Stimulated activated CD4-positive, alpha-beta T cell treated with anti-CD3 and anti-CD28 coated beads, Interleukin-1b, Interleukin-23, amount 100 ng/mL, for 1 hour (primary cell): ENCODE measurements at places on chromosomes 5 and 9.

DNA sequence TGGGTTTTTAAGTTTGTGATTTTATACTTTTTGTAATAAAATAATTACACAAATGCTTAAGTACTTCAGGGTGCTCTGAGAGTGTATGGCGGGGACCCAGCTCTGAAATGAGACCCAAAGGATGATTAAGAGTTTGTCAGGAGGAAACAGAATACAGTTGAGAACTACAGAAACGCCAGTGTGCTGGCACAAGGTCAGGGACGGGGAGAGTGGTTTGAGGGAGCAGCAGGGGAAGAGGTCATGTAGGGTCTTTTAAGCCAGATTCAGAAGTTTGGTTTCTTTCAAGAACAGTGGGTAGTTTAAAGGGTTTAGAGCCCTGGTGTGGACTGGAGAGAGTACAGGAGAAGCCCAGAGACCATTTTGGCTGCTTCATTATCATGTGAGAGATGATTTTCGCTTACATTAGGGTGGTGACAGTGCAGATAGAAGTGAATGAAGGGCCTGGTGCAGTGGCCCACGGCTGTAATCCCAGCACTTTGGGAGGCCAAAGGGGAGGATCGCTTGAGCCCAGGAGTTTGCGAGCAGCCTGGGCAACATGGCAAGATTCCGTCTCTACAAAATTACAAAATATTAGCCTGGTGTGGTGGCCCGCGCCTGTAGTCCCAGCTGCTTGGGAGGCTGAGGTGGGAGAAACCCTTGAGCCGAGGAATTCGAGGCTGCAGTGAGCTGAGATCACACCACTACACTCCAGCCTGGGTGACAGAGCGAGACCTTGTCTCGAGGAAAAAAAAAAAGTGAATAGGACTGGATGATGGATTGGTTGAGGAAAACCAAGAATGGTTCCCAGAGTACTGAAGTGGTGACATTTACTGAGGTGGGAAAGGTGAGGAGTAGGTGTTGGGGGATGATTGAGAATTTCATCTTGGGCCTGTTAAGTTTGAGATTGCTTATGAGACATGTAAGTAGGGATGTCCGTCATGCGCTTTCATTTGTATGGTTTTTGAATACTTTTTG is 1.4 kb upstream of the ETF1 start:
- DNase-seq: no peak

DNA sequence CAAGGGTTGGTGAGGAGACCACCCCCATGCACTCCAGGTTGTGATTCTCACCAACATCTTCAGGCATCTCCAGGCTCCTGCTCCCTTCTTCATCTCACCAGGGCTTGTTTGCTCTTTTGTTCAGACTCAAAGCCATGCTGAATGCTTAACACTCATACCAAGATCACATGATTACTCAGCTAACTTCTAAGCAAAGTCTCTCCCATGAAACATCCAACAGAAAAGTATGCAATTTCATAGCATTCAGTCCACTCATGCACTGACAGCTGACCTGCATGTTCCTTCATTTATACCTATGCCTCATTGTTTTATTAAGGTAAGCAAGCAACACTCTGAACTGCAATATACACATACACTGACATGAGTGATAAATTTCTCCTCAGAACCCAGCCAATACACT is 69.0 kb downstream of the SHC3 start:
- no peak for DNase-seq

GRCh38 chr5:138874771-138875551 is at the start of gene LRRTM2:
LRRTM2 (minus strand) TSS chr5:138875335; CDS start chr5:138874911, 424 bp downstream.
- no peak for DNase-seq

DNA sequence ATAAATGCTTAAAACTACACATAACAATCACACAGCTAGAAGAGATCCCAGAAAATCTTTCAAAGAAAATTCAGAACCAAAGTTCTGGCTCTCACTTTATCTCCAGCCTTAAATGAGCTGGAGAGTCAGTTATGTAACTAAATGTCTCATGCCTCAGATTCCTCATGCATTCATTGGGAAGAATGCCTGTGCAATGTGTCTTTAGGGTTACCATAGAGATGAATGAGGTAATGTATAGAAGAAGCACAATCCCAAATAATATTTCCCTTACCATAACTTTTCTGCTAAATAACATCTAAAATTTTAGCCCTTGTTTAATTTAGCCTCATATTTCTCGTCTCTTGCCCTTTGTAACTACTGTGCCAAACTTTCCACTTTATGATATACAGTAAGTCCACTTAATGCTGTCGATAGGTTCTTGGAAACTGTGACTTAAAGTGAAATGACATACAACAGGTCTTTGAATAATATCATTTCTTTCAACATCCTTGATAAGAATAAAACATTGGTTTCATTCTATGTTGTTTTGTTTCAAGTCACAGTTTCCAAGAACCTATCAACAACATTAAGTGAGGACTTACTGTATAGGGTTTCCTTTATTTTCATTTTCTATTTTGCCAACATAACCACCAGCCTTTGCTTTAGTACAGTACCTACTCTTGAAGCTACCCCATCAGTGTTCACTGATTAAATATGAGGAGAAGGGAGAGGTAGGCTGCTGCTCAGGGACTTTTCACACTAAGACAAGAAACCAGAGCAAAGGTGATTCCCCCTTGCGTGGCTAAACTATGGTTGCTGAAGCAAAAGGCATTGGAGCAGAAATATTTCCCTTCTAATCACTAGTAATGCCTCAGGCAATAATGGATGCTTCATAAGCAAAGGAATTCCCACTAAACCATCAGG is 295.7 kb upstream of the PTGER4 start:
- no peak for DNase-seq

- DNase-seq: no peak
Observed at GRCh38 chr9:74309654-74310053, 187.5 kb upstream of the RORB start.

GRCh38 chr5:82365744-82366228 is 87.6 kb upstream of the RPS23 start:
- DNase-seq: no peak

GRCh38 chr5:32520972-32521371 is 64.4 kb upstream of the SUB1 start:
- no peak for DNase-seq

DNA sequence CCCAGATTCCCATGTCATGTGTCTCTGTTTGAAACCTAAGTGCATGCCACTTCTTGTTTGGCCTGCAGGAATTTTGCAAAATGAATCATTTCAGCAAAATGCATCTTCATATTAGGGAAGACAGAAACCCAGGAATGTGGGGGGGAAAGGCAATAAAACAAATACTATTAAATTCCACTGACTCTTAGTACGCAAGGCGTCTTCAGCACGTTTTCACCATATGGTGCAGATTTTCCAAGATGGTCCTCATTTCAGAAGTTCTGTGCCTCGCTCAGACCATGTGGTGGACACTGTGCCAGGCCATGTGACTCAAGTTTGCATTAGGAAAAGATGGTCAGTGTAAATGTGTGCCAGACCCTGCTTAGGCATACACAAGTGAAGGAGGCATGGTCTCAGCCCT is 184.0 kb downstream of the ACTL7B start:
- no peak for DNase-seq

- DNase-seq: no peak
Observed at GRCh38 chr9:105984714-105985113, 290.4 kb downstream of the TMEM38B start.

DNA sequence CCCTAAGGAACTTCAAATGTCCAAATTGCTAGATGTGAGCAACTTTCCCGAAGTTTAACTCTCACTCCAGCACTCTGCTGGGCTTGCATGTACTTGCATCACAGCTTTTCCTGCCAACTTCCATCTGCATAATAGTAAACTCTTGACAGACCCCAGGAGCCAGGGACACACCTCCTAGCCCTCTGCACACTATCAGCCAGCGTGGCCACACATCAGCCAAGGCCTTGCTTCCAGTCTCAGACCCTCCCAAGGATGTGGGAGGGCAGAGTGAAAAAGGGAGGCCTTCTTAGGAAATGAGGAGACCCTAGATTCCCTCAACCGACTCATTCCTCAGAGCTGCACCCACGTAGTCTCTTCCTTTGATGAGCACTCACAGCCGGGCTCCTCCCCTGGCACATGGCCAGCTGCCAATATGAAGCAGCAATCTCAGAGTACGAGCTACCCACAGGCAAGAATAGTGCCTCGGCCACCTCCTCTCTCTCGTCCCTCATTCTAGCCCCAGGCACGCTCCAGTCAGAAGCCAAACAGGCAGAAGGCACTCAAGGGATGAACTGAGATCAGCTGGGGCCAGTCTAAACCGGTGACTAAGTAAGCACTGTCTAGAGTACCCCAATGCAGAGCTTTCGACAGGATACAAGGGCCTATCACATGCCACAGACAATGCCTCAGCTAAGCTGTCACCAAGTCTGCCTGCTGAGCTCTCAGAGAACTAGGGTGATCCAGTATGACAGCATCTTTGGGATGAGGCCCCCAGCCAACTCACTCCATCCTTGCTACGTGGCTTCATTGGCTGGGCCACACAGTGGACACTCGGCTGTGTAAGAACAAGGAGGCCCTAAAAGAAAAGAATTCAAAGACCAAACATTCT is 2.3 kb downstream of the P4HA2 start:
- no peak for DNase-seq

DNA sequence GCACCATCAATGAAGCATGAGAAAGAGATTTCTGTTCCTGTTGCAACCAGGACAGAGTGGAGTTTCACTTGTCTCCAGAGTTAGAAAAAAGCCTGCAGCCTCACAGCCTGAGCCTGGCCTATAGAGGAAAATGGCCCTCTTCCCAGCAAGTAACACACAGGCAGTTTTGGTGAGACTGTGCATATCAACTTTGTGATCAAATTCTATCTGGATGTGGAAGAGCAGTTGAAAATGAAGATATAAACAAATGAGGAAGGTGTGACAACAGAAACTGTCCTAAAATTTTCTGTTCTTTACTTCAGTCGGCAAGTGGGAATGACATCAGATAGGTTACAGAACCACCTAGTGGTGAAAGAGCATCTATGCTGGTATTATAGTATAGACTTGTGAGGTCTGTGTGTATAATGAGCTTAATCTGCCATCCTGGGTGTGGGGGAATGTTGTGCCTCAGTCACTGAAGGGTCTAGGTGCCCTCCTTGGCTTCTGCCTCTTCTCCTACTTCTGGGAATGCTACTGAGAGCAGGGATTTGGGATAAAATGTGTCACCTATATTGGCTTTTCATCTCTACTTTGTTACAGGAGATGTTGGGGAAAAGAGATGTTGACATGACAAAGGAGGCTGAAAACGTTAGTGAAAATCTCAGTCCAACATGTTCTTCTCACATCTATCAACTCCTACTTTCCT is 28.2 kb downstream of the YIPF5 start:
- no peak for DNase-seq

GRCh38 chr5:6950250-6950649 is 237.0 kb downstream of the TENT4A start:
- no peak for DNase-seq

DNA sequence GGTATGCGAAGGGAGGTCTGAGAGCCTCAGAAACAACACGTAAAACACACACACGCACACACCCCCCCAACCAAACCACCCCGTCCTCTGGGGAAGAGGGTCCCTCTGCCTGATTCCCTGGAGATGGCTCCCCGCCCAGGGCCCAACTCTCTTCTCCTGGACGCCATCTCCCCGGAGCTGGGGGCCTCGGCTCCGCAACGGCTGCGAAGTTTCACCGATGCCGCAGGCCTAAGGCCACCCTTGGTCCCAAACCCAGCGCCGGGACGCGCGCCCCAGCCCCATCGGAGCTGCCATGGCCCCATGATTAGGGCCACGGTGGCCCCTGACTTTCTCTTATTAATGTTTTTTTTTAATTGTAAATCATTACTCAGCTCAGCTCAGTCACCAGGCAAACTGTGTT is 181.4 kb upstream of the TBCA start:
- DNase-seq: no peak
